ENCODE measurements at places on chromosomes 3 and 15. TPM values are rescaled to one million over a fixed set of nuclear protein-coding genes. Genes with fewer than 3 reads are reported as not detected.

- no peak overlapping the region for H3K27ac ChIP-seq
- no peak overlapping the region for H3K4me3 ChIP-seq
- no peaks in the 10 kb centered on the region for H3K4me1 ChIP-seq
- DNase-seq: no peak
Measured at GRCh38 chr3:186075489-186075888, 33.4 kb downstream of the ETV5 start.

- DNase-seq: no peak
- no peaks in the 10 kb centered on the region for H3K27me3 ChIP-seq
- no peaks in the 10 kb centered on the region for H3K4me1 ChIP-seq
- no peak overlapping the region for H3K4me3 ChIP-seq
- no peaks in the 10 kb centered on the region for H3K36me3 ChIP-seq
Measured at GRCh38 chr3:106065831-106066230, 197.0 kb upstream of the CBLB start.

DNA sequence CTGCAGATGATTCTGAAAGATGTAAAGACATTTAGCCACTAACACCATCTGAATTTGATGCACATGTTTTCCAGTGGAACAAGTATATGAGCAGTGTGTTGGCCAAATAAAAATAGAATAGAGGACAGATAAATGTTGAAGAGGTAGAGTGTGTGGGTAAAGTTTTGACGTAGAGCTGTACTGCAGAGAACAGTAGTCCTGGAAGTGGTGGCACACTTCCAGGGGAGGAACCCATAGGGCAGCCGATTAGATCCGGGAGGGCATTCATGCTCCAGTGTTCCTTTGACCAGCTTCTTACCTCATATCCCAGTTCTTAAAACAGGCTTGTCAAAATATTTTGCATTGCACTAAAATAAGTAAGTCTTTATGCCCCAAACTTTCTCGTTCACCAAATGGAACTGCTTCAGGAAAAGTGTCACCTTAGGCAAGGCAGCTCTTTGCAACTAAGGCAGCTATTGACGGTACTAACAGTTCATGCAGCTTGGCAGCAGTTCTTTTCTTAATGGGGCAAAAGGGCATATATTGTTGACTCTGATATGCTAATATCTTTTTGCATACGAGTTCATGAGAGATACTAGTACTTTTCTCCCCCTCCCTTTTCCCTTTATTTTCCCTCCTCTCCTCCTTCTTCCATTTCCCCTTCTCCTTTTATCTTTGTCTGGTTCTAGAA, 429.3 kb upstream of the AZI2 start:
- DNase-seq: no peak
- H3K36me3 ChIP-seq: no peaks in the 10 kb centered on the region
- H3K27ac ChIP-seq: no peak overlapping the region
- H3K27me3 ChIP-seq: no peaks in the 10 kb centered on the region
- H3K4me3 ChIP-seq: no peak overlapping the region

DNA sequence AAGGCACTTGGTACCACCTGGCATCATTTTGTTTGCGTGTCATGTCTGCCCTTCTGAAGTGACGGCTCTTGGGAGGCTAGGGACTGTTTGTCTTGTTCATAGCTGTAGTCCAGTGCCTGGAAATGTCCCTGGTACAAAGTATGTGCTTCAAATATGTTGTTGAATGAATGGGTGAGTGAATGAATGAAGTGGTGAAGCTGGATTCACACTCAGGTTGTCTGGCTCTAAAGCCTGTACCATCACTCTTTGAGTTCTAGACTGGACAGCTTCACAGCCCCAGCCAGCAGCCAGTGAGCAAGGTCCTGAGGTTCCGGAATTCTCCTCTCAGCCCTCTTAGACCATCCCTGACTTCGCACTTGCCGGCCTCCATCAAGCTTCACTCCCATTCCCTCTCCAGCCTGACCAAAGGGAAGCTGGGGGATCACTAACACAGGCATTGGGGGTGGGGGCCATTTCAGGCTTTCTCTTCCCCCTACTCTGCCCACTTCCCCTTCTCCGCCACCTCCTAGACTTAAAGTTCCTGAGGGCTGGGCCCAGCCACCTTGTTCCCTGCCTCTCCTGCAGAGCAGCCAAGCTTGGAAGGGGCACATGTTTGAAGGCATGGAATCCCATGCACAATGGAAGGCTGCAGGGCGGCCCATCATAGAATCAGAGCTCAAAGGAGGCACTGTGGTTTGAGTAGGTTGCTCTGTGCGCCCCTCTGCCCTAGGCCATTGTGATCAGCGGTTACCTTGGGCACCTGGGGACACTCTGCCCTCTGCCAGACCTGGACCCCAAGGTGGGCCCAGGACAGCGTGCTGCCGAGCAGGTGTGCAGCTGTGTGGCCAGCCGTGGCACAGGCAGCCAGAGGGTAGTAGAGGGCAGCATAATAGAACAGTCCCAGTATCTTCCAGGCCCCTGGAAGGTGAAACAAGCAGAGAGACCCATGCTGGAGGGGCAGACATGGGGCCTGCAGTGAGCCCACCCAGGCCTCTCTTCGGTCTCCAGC, 7.7 kb downstream of the STRA6 start:
- H3K27me3 ChIP-seq: no peaks in the 10 kb centered on the region
- H3K4me3 ChIP-seq: no peak overlapping the region
- DNase-seq: no peak
- no peaks in the 10 kb centered on the region for H3K36me3 ChIP-seq

DNA sequence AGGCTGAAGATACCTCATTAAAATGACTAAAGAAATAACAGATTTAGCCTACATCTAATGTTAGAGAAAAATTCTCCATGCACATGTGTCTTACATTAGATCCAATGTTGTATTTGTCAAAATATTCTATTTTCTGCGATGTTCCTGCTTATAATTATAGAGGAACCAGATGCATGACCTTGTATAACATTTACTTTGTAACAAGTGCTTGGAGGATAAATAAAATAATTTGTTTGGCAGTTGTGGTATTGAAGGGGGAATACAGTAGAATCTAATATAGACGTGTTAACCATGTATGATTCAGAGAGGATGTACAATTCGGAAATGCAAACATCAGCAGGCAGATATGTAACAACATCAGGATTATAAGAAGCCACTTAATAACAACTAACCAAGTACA, 922.2 kb downstream of the TUSC7 start:
- H3K27ac ChIP-seq: no peak overlapping the region
- no peak for DNase-seq
- H3K4me3 ChIP-seq: no peak overlapping the region
- no peaks in the 10 kb centered on the region for H3K27me3 ChIP-seq
- H3K36me3 ChIP-seq: no peaks in the 10 kb centered on the region
- no peaks in the 10 kb centered on the region for H3K4me1 ChIP-seq

- H3K36me3 ChIP-seq: no peaks in the 10 kb centered on the region
- H3K4me3 ChIP-seq: no peak overlapping the region
- no peak for DNase-seq
- H3K27me3 ChIP-seq: no peaks in the 10 kb centered on the region
Measured at GRCh38 chr3:145522179-145522578, 638.8 kb downstream of the PLOD2 start.

GRCh38 chr3:13666781-13667709, 118.1 kb downstream of the FBLN2 start:
- no peak for DNase-seq
- no peaks in the 10 kb centered on the region for H3K36me3 ChIP-seq
- H3K4me3 ChIP-seq: no peak overlapping the region

DNA sequence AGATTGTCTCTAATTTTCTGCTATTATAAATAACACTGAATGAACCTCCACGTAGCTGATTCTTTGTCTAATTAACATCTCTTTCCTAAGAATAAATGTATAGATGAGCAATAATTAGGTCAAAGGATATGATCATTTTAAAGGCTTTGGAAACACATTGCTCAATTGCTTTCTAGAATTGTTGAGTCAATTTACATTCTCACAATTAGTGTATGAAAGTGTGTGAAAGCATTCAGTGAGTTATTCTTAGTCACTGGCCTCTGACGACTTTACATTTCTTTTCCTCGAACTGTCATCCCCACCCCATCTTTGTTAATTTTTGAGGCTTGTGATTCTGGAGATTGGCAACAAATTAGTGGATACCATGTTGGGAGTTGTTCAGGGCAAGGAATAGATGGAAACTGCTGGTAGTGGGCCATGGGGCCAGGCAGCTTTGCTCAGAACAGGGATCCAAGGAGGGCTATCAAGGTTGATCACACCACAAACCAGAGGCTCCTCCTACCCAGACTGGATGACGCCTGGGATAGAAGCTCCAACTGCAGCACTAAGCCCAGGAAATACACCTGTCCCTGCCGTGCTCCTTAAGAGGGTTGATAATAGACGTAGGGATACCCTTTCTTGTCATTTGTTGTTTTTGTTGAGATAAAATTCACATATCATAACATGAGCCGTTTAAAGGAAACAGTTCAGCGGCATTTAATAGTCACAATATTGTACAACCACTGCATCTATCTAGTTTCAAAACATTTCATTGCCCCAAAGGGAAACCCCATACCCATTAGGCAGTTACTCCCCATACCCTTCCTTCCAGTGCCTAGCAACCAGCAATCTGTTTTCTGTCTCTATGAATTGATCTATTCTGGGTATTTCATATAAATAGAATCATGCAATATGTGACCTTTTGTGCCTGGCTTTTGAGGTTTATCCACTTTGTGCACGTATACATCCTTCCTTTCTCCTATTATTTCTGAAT, 27.9 kb downstream of the EIF1B start:
- H3K27ac ChIP-seq: no peak overlapping the region
- H3K4me1 ChIP-seq: no peaks in the 10 kb centered on the region
- no peaks in the 10 kb centered on the region for H3K27me3 ChIP-seq
- H3K4me3 ChIP-seq: no peak overlapping the region
- H3K36me3 ChIP-seq: no peaks in the 10 kb centered on the region
- no peak for DNase-seq

GRCh38 chr3:87828046-87828445, 230.8 kb downstream of the CGGBP1 start:
- H3K36me3 ChIP-seq: no peaks in the 10 kb centered on the region
- no peaks in the 10 kb centered on the region for H3K27me3 ChIP-seq
- H3K4me1 ChIP-seq: no peaks in the 10 kb centered on the region
- no peak overlapping the region for H3K27ac ChIP-seq
- no peak for DNase-seq

- H3K27ac ChIP-seq: no peak overlapping the region
- H3K36me3 ChIP-seq: no peaks in the 10 kb centered on the region
- no peaks in the 10 kb centered on the region for H3K27me3 ChIP-seq
- H3K4me1 ChIP-seq: no peaks in the 10 kb centered on the region
- no peak for DNase-seq
Measured at GRCh38 chr3:74606996-74607395, 7.5 kb downstream of the CNTN3 start.

- no peak overlapping the region for H3K27ac ChIP-seq
- DNase-seq: no peak
- H3K4me1 ChIP-seq: no peaks in the 10 kb centered on the region
Measured at GRCh38 chr15:101303408-101303807, 8.4 kb upstream of the SNRPA1 start.

The ANKUB1 gene
- total RNA-seq: 1.0 TPM

The CFAP91 gene
- total RNA-seq: 26.1 TPM

The KCNAB1 gene
- 12.8 TPM for total RNA-seq
